Right forelimb (tissue), 1 donor: ENCODE measurements at places on chromosomes 12 and 14.

GRCh38 chr12:23895792-23896218 is 53.7 kb downstream of the SOX5 start:
- DNase-seq, result no peak

- DNase-seq, result no peak
Observed at GRCh38 chr12:16756833-16757555, 151.0 kb upstream of the LMO3 start.

- no peak for DNase-seq
Observed at GRCh38 chr14:24964048-24964447, 85.9 kb downstream of the STXBP6 start.

DNA sequence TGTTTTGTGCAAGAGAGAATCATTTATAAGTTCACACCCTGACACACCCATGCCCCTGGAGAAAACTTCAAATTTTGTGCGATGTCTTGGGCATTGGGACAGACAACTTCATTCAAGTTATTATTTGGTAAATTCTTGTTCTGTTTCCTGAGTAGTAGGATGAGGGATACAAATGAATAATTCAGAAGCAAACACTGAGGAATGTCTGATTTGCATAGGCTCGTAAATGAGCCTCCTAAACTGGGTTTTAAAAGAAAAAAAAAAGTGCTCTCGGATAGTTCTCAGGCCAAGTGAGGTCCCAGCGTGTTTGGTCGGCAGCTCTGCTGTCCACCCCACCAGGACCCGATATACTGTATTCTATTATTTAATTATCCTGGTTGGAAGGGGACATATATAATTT is 134.7 kb upstream of the CPM start:
- DNase-seq, result no peak

GRCh38 chr14:48435221-48435620 is 759.8 kb upstream of the MDGA2 start:
- DNase-seq, result no peak

GRCh38 chr12:104469066-104469465 is 12.3 kb downstream of the CHST11 start:
- DNase-seq, result no peak

DNA sequence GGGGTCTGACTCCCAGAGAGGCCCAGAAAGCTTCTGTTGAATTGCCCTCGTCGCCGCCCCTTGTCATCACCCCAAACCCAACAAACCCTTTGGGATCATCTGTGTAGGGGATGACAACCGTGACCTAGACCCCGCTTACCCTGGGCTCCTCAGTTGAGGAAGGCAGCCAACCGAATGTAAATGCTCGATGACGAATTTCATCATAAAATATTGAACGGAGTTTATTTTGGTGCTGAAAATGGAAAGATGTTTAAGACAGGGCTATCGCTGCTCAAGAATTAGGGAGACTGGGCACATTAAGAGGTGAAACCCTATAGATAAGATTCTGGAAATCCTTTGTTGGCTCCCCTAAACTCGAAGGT is 512 bp downstream of the ACTR10 start:
- DNase-seq, result no peak

DNA sequence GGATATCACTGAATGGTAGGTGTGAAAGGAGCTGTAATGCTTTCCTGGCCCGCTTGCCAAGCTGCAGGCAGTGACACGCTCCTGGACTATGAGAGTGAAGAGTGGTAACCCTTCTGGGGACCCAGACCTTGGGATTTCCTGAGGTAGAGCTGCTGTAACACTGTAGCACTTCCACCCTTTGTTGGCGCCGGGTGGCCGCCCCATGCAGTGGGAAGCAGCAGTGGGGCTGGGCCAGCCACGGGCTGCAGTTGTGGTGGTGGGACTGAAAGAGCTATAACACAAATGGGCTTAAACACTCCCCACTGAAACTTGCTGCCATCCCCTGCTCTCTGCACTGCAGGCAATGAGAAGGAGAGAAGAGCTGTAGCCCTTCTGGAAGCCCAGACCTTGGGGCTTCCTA is 9.6 kb upstream of the FBXO33 start:
- no peak for DNase-seq

- no peak for DNase-seq
Observed at GRCh38 chr12:45634273-45634917, 95.1 kb upstream of the ARID2 start.

DNA sequence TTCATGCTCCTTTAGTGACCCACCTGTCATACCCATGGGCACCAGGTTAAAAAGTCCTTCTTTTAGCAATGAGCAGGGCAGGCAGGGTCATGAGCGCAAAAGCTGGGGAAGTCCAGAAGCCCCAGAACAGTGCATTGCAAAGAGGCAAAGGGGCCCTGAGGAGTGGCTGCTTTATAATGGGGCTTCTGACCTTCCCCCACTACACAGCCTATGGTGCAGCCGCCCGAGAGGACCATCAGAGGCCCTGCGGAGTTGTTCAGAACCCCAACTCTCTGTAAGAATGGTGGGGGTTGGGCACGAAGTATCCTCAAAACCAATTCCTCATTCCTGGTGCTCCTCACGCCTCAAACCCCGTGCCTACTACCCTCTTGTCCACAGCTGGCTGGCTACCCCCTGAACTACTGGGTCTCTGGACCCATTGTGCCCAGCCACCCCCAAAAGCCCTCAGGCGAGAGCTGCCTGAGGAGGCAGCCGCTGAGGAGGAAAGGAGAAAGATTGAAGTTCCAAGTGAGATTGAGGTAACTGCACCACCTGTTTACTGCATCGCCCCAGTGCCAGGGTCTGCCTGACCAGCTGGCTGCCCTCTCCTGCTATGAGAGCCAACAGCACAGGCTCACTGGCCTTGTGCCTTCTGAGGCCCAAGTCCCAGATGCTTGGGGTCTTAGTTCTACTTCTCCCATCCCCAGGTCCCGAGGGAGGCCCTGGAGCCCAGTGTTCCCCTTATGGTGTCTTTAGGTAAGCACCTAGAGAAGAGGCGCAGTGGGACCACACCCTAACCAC is 6.7 kb downstream of the REC8 start:
- no peak for DNase-seq

GRCh38 chr12:32617534-32617933 is 61.6 kb upstream of the DNM1L start:
- no peak for DNase-seq

DNA sequence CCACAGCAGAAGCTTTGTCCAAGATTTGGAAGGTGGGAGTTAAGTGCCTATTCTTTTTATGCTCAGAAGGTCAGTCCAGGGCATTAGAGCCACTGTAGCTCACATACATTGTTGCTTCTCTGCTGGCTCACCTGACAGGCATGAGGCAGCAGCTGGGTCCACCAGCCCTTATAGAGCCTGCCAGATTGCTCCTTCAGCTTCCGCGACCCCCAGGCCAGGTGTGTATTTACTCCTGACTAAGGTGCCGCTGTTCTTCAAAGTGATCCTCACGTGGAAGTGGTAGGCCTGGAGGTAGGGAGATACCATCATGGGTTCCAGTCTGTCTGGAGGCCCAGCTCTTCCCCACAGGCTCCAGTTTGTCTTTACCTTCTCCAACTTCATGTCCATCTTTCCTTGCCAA is 17.5 kb upstream of the CPM start:
- DNase-seq, result no peak

GRCh38 chr14:24381363-24382063 is 13.5 kb downstream of the NFATC4 start:
- DNase-seq, result no peak

DNA sequence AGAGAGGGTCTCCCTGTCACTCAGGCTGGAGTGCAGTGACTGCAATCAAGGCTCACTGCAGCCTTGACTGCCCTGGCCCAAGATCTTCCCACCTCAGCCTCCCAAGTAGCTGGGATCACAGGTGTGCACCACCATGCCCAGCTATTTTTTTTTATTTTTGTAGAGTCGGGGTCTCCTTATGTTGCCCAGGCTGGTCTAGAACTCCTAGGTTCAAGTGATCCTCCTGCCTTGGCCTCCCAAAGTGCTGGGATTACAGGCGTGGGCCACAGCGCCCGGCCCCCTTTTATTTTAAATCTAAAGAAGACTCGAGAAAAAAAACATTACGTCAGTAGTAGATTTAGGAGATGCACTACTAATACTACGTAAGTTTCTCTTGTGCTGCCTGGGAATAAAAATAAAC is 14.3 kb downstream of the FOS start:
- DNase-seq, result no peak

DNA sequence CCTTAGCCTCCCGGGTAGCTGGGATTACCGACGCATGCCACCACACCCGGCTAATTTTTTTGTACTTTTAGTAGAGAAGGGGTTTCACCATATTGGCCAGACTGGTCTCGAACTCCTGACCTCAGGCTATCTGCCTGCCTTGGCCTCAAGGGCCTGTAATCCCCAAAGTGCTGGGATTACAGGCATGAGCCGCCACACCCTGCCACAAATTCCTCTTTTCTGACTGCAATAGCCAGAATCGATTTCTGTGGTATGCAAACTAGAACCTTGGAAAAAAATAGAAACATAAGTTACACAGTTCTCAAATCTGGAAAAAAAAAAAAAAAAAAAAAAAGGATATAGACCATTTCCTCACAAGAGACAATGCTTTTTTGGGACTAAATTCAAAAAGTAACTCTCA is 184.6 kb upstream of the EGLN3 start:
- DNase-seq, result no peak

DNA sequence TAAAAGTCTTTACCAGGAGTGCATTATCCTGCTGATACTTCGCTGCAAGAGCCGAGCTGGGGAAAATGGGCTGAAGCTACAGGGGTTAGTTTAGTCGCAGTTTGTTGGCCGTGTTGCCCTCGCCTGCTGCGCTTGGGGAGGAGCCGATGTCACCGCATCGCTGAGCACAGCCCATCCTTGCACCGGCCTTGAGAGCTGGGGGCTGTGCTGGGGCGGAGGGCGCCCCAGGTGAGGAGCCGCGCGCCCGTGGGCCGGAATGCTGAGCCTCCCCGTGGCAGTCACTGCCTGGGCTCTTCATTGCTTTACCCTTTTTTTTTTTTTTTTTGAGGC is 50.0 kb downstream of the ADGRD1 start:
- DNase-seq, result no peak

DNA sequence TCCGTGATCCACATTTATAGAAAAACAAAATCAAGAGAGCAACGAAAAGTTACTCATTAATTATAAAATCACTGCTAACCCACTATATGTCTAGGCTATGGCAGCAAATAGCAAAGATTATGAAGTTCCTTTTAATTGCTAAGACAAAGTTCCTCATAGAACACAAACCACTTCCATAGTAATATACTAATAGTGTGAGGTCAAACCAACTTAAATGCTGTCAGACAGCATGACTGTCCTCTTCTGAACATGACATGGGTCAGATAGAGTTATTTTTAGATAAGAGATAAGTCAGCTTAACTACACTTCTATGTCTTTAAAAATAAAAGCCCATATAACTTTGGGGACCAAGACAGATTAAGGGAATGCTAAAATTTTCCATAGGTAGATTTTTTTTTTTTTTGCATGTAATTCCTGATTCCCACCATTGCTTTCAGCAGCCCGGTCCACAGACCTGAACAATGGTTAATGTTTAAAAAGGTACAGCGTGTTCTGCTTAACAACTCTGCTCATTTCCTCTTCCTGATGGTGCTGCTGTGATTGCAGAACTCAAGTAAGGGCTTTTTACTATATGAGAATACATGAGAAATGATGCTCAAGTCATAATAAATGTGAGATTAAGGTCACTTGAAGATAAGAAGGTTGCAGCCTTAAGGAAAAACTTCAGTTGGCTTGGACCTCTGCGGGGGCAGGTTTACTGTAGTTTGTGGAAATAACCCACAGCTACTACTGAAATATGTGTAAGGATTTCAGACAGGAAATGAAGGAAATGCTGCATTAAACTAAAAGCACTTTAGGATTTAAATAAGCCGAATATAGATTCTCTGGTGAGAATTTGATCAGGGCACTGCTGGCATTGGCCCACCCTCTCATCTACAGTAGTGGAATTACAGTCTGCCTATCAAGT is 37.7 kb upstream of the DUSP6 start:
- DNase-seq, result no peak

DNA sequence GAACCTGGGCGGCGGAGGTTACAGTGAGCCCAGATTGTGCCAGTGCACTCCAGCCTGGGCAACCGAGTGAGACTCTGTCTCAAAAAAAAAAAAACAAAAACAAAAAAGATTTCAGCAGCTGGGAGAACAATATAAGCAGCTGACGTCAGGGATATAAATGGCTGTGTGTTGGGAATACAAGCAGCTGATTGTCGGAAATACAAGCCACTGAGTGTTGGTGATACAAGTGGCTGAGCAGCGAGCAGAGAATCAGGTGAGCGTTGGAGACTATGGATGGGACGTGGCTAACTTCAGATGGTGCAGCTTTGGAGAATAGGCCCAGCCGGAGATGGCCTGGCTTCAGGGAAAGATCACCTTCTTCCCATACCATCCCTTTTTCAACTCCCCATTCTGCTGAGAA is 32.0 kb downstream of the PSEN1 start:
- DNase-seq, result no peak

- DNase-seq, result no peak
Observed at GRCh38 chr14:50233166-50233950, 2.0 kb upstream of the SOS2 start.

DNA sequence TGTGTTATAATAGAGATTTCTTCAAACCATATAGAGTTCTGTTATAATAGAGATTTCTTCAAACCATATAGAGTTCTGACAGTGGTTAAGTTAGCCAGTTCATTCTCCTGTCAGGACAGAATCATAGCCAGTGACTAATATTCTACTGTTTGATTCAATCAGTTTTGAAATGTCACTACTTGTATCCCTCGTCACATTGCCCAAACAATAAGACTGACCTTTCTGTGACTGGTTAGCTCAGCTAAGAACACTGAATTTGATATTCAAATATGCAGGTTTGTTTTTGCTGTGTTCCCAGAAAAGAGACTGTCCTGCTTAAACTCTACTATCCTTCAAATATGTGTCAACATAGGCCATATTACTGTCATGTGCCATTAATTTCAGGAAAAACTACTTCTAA is 74.4 kb downstream of the ALG10B start:
- DNase-seq, result no peak

DNA sequence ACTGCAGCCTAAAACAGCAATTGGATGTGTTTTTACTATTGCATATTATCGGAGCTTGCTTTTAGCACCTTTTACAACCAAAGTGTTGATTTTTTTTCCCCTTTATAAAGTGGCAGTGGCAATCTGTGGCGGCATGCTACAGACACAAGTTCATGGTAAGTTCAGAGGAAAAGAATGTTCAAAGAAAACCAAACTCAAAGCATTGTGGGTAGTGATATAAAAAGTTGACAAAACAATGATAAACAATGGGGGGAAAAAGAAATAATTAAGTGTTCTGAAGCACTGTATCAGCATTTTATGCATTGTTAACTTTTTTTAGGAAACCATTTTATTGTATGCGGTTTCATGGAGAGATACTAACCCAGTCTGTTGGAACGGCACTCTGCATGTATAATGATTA is 492.0 kb upstream of the SOX5 start:
- no peak for DNase-seq
